Epithelial cell of alveolus of lung (primary cell): ENCODE measurements at places on chromosomes 12 and 14. TPM values are rescaled to one million over a fixed set of nuclear protein-coding genes. Genes with fewer than 3 reads are reported as not detected.

AQP5 gene
- total RNA-seq, result not detected in 2 replicates

MYF5 gene
- total RNA-seq, result not detected in 2 replicates

AMHR2 gene
- total RNA-seq, result not detected in 2 replicates

ANO2 gene
- total RNA-seq, result under 0.01 TPM in 1 of 2 replicates, not detected in the other

ADGRD1 gene
- 0.40 and 0.78 TPM in 2 replicates for total RNA-seq
